ENCODE measurements at places on chromosomes 2 and 18.

- no peak for DNase-seq
Measured at GRCh38 chr2:201568217-201568820, 75.0 kb downstream of the TMEM237 start.

DNA sequence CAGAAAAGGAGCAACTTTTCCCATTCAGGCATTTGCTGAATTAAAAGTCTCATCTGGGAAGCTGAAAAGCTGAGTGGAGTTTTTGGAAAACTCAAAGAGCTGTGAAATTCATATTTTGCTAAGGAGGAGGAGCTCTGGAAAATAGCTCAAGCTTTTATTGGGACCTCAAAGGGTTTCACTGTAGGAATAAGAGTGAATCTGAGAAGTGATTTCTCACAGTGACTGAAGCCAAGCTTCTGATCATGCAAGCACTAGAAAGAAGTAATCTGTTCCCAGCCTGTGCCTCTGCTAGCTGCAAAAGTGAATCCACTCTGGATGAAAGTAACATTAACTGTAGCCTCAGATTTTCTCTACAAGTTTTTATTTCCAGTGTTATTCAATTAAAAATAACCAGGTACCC, 283.3 kb downstream of the PTPRM start:
- DNase-seq: no peak

- no peak for DNase-seq
Measured at GRCh38 chr18:75214766-75215510, 4.3 kb downstream of the TSHZ1 start.

DNA sequence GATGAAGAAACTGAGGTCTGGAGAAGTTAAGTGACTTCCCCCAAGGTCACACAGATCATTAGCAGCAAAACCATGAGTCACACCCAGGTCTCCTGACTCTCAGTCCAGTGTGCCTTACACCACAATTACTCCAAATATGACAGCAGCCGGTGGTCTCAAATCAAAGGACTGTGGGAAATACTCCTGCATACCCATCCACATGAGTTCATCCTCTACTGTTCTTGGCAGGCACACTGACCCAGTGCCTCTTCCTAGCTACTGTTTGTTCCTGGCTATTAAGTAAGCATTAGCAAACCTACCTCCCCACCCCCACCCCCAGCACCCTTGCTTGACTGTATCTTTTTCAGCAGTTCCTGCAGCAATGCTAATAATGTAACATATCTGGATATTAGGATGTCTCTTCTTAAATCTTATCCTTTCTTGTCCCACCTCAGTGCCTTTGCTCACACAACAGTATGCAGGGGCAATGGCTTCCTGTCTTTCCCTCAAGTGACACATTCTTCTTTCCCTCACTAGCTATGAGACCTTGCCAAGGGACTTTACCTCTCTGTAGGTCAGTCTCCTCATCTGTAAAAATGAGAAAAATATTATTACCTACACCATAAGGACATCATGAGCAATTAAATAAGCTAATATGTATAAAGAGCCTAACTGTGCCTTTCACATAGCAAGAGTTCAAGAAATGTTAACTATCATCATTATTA, 46.2 kb downstream of the FAM98A start:
- no peak for DNase-seq

- no peak for DNase-seq
Measured at GRCh38 chr2:26394694-26395093, 7.0 kb upstream of the DRC1 start.

- no peak for DNase-seq
Measured at GRCh38 chr2:48567671-48568070, 37.7 kb downstream of the STON1 start.

- DNase-seq: no peak
Measured at GRCh38 chr2:239666053-239666854, 265.4 kb upstream of the HDAC4 start.

GRCh38 chr2:126358122-126358521, 297.8 kb upstream of the GYPC start:
- no peak for DNase-seq

GRCh38 chr2:230947908-230948365, 22.9 kb upstream of the GPR55 start:
- no peak for DNase-seq

DNA sequence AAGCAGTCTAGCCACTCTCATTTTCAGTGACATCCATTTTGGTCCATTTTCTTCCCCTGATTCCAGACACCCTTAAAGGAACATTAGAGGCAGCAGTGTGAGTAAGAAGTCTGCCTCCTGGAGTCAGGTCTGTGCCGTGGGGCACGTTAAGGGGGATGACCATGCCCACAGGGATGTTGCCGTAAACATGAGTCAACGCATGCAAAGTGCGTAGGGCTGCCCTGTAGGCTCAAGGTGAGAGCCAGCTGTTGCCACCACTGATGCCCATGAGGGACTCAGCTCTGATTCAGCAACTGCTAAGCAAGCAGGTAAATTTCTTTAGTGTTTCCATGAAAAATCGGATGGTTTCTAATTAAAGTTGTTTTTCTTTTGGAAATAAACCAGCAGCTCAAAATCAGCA, 61.4 kb upstream of the TFCP2L1 start:
- DNase-seq: no peak

DNA sequence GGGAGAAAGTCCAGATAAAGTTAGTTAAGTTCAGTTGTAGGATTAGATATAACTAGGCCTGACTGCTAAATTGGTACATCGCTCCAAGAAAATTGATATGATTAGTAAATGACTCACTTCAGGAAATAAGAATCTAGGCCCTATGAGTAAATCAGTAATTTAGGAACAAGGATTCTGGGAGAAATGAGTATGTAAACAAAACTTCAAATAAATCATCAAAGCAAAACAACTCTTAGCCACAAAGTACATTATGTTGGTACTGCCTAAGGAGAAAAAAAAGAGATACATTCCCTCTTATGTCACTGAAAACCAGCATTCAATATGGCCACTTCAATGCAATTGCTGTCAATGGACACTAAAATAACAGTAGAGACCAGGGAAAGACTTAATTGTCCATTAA, 529.1 kb downstream of the ZNF804A start:
- no peak for DNase-seq

GRCh38 chr18:31195063-31195462, 32.4 kb upstream of the DSC1 start:
- DNase-seq: no peak

DNA sequence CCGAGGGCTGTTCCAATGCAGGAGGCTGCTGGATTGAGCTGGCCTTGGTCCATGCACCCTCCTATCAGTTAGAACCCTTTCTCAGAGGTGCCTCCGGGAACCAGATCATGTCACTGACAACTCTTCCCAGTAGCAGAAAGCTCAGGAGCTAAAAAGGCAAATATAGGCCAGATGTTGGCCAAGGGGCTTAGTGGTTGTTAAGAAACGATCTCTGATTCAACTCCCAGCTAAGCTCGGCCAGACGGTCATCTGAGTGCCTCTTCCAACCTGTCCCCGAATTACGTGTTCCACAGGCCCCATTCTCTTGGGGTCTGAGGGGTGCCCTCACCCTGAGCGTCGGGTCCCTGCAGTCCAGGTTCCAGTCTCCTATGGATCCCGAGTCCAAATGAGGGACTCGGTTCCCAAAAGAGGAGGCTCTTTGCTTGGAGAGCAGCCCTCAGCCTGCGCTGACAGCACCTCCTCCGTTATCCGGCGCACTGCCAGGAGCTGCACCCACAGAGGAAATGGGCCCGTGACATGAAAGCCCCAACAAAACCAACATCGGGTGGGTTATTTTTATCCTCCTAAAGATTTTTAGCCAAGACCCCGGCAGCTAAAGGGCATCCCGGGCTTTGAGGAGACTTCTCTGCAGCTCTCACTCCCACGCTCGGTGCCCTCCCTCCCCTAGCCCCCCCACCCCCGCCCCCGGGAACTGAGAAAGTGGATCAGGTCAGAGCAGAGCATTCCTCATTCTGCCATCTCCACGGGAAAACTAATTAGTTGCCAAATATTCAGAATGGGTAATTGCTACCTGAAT, 106.6 kb upstream of the ID2 start:
- DNase-seq: no peak

DNA sequence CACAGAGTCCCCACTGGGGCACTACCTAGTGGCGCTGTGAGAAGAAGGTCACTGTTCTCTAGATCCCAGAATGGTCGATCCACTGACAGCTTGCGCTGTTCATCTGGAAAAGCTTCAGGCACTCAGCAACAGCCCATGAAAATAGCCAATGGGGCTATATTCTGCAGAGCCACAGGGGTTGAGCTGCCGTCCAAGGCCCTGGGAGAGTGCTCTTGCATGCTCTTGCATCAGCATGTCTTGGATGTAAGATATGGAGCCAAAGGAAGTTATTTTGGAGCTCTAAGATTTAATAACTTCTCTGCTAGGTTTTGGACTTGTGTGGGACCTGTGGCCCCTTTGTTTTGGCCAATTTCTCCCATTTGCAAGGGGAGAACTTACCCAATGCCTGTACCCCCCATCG, 164.7 kb upstream of the HNMT start:
- DNase-seq: no peak

DNA sequence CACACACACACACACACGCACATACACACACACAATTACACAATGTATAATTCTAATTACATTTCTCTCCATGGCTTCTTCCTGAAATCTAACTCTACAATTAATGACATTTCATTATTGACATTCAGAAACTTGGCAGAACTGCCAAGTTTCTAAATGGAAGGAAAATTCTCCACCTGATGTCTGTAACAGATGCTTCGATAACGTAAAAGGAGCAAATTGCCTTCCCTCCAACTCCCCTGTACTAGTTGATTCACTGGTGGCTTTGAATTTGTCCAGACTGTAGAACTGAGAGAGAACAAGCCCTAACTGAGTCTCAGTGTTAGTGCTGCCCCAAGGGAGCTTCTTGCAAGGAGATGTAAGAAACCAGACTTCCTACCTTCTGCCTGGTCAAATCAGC, 255.1 kb upstream of the TMEM200C start:
- no peak for DNase-seq

- no peak for DNase-seq
Measured at GRCh38 chr18:990197-990596, 85.5 kb downstream of the ADCYAP1 start.

GRCh38 chr2:2879781-2880180, 497.8 kb downstream of the EIPR1 start:
- no peak for DNase-seq

GRCh38 chr2:158723921-158724802, 71.0 kb upstream of the DAPL1 start:
- DNase-seq: no peak

- DNase-seq: no peak
Measured at GRCh38 chr18:6210349-6211173, 204.2 kb downstream of the L3MBTL4 start.

- DNase-seq: no peak
Measured at GRCh38 chr2:47251404-47251675, 96.2 kb upstream of the STPG4 start.

- DNase-seq: no peak
Measured at GRCh38 chr18:36450264-36450663, 152.8 kb downstream of the FHOD3 start.

DNA sequence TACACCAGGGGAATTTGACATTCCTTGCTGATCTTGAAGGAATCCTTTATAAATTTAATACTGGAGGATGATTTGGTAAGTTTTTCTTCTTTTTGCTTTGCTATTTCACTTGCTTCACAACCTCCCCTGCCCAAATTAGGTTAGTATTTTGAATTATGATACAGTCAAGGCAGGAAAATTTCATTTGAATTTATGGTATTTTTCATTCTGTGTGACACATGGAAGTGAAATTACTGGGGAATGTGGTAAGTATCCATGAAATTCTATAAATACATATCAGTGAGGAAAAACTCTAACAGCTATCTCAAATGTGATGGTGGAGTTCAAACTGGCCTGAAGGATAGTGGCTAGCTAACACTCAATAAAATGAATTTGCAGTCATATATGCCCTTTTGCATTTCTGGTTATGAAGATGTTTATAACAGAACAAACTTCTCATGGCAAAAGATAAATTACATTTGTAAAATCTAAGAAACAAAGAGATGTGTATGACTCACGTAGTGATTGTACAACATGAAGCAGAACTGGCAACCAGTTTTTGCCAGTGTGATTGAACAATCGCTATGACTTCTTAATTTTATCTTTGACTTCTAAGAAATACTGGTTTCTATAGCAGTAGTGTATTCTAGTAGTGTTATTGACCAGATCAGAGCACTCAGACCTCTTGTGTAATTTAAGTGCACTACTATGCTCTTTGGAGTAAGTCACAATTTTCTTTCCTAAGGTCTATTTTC, 152.6 kb downstream of the IKZF2 start:
- DNase-seq: no peak

DNA sequence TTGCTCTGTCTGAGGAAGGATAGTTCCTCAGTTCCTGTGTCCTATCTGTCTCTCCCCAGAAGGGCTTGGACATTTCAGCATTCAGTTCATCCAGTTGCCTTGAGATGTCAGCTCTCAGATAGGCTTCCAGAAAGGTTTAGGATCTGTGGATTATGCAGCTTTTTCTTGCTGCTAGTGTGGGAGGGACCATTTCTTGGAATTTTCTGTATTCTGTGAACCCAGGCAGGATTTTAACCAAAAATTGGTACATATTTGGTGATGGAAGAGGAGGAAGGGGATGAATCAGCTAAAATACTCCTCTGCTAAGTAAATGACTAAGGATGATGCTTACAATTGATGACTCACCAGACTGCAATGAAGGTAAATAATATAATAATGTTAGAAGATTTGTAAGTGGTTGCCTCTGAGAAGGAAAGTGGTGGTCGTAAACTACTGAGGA, 58.6 kb upstream of the DOCK10 start:
- no peak for DNase-seq

DNA sequence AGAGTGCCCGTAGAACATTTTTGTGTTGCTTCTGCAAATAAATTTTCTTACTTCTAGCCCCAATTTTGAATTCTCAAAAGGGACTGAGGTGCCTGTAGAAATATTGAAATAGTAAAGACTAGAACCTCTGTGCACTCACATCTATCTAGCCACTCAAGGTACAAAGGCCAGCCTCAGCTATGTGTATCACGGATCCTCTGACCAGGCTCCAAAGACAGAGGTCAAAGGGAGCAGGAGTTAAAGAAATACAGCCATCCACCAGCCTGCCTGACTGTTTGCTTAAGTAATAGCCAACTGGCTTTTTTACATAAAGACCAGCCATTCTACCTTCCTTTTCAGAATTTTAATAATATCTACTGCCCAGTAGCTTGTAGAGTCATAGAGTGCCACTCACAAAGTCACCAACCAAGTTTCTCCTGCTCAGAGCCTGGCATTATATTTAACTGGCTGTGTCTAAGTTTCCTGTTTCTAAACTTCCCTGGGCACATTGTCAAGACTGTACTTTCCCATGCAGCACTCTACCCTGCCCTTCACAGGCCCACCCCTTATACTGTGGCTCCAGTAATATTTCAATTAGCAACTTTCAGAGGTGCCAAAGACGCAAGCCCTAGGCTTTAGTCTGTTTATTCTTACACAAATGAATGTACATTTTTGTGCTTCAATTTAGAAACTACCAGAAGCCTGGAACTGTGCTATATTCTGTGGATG, 338.3 kb upstream of the NT5C1B start:
- DNase-seq: no peak

- no peak for DNase-seq
Measured at GRCh38 chr2:96197546-96198255, 10.9 kb downstream of the STARD7 start.

All from activated CD8-positive, alpha-beta memory T cell treated with anti-CD3 and anti-CD28 coated beads for 4 hours (primary cell).